Hepatic stellate cell (primary cell): ENCODE measurements at places on chromosomes 2 and 18.

- DNase-seq, result no peak
Measured at GRCh38 chr18:10669441-10670100, 143.7 kb downstream of the NAPG start.

DNA sequence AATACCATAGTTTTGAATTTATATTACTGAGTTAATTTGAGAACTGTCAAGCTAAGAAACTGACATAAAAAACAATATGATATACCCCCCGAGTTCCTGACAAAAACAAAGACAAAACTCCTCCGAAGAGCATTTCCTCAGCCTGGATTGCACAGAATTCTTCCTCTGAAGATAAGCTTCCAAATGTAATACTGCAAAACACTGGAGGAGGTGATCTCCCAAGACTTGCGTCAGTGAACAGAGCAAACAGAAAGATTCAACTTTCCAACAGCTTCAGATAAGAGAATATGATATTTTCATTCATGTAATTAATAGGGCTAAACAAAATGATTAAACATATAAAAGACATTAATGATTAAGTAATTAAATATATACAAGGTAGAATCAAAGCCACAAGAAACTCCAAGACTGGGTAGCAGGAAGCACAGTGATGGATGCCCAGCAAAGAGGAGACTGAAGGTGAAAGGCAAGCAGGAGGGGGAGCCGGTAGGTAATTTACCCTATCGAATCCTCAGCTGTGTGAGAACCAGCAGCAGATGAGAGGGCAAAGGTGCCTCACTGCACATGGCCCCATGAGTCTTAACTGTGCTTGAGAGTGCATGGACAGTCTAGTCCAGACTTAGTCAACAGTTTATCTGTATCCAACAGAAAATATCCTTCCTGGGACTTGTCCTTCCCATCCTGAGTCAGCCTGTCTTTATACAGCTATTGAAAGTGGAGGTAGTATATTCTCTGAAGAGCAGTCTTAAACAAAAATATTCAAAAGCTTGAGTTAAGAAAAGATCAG lies 18.3 kb upstream of the SERPINB3 start:
- no peak for DNase-seq

DNA sequence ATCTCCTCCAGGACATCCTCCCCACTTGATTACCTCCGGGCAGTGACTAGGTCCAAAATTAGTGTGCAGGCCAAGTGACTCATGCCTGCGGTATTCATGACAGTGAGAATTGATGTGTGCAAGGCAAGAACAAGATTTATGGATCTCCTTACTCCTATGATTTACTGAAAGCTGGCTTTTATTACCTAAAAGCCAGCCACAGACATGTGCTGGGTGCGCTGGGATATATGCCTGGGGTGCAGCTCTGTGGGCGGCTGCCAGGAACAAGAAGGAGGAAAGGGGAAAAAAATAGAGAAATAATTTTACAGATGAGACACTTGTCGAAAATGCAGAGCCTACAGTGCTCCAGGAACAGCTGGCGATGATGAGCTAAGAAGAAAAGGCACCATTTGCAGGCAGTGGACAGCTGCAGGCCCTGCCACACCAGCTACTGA lies 359.3 kb downstream of the CMPK2 start:
- no peak for DNase-seq

- no peak for DNase-seq
Measured at GRCh38 chr2:181738563-181738962, 58.2 kb upstream of the NEUROD1 start.

GRCh38 chr2:152611458-152612231 lies 105.6 kb downstream of the PRPF40A start:
- no peak for DNase-seq

DNA sequence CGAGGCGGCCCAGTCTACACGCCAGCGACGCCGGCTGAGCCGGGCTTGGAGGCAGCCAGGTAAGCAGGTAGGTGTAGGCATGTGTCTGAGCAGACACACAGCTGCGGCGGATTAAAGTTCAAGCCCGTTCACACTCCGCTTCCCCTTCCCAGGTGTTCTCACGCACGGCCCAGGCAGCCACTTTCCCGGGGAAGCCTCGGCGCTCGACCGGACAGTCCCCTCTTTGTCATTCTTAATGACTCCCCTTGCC lies 367 bp downstream of the TGFA start:
- no peak for DNase-seq

- DNase-seq, result no peak
Measured at GRCh38 chr2:70936979-70937811, 1.5 kb downstream of the ATP6V1B1 start.

DNA sequence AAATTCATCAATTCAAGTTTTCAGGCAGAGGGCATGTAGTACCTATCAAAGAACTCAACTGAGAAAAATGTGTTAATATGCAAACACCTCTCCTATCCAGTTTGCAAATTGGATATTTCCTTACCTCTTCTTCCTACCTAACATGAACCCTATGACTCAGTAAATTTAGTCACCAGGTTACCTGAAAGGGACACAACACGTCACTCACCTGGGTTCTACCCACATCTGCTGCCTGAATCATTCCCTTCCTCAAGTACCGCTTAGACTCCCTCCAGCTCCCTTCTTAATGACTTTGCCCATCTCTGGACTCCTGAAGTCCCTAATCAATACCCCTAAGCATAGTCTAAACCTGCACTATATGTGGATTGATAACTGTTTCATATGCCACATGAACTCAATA lies 10.4 kb downstream of the ANKRD44 start:
- no peak for DNase-seq
